Lung microvascular endothelial cell (primary cell): ENCODE measurements at places on chromosomes 6 and 20.

- DNase-seq, result no peak
These were observed 3.7 kb downstream of the AK9 start for GRCh38 chr6:109687271-109687761.

- DNase-seq, result no peak
These were observed 138.6 kb downstream of the THEMIS start for GRCh38 chr6:127762284-127762683.

GRCh38 chr6:142531727-142532126 lies 229.9 kb downstream of the ADGRG6 start:
- no peak for DNase-seq

GRCh38 chr6:107185391-107185970 lies 70.2 kb upstream of the BEND3 start:
- peak; percentile 19 for DNase-seq

DNA sequence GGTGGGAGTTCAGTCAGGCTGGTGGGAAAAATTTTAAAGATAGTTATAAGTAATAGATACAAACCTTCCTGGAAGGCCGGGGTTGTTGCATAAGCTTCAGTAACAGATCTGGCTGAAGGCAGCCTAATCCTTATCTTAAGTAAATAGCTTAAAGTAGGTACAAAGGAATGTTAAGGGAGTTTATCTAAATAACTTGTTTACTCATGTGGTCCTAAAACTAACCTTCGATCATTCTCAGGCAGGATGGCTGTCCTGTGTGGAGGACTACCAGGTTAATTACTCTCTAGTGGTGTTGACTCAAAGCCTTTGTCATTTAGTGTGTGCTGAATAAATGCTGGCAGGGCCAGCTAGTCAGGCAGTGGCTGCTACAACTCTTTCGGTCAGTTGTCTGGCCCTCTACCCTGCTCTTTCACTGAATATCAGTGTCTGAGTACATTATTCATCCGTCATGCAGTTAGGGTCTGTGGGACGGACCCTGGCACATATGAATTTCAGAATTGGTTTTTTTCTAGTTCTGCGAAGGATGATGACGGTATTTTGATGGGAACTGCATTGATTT lies 131.6 kb upstream of the TAB2 start:
- DNase-seq, result no peak

DNA sequence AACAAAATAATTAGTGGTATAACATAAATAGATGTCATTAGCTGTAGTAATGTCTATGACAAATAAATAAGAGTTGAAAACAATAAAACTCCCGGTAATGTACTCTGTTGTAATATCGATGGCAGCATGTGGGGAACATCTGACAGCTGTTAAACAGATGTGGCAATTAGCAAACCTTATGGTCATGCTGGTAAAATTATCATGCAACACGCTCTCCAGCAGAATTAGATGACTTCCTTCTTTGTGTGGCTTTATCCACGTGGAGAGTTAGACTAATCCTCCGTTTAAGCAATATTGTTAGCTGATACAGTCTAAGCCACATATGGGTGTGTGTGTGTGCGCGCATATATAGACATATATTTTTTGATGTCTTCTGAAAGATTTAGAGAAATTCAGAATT lies 77.7 kb upstream of the ZFP64 start:
- no peak for DNase-seq
